ENCODE measurements at places on chromosomes 5 and 9.
A peak's percentile ranks its signal among the peaks of the same experiment; 100 is the strongest.

DNA sequence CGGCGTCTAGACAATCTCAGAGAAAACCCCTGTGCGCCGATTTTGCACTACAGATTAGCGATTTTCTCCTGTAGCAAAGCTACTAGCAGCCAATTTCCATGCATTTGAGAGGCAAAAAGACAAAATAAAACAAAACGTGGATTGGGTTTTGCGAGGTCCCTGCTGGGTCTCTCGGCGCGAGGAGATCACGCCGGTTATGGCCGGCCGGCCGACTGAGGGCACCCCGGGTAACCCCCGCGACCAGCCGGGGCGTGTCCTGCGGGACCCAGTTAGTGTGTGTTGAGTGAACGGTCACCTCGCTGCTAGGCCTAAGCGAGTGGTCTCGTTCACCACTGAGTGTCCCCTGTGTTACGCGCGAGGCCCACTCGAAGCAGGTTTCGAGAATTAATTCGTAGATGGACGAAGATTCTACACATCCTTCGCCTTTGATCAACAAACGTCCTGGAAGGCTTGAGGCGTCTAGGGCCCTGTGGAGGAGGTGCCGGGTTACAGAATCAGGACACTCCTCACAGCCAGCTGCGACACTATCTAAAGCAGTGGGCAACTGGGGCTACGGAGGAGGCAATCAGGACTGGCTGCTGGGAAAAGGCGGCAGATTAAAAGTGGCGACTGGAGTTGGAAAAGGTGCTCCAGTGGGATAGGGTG lies 764 bp upstream of the VDAC1 start:
- DNase-seq, result peak; percentile 7

DNA sequence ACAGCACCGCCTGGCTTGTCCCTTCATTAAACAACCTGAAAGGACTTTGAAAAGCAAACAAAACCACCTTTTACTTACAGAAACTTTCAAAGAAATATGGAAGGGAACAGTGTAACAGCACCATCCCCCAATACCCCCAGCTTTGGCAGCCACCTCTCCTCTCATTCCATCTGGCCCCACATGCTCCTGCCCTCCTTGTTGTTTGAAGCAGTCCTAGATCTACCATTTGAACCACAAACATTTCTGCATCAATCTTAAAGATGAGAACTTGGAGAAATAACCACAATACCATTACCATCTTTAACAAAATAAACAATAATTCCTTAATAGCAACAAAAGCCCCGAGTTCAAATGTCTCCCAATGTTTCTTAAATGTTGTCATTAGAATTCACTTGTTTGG lies 17.8 kb upstream of the COL15A1 start:
- no peak for DNase-seq

DNA sequence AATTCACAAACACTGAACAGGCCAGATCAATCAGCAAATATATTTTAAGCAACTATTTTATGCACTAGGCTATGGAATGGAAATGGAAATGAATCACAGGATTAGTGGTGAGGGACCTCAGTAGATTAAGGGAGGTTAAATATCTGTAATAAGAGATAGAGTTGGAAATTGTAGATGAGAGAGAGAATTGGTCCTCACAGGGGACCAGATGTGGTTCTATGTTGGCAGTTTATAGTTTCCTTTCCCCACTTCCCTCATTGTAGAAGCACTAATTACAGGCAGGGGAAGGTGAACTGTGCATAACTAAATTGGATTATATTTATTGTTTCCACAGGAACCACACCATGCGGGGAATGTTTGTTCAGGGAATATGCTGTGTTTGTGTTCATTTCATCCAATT lies 496.2 kb downstream of the ARHGEF28 start:
- no peak for DNase-seq

DNA sequence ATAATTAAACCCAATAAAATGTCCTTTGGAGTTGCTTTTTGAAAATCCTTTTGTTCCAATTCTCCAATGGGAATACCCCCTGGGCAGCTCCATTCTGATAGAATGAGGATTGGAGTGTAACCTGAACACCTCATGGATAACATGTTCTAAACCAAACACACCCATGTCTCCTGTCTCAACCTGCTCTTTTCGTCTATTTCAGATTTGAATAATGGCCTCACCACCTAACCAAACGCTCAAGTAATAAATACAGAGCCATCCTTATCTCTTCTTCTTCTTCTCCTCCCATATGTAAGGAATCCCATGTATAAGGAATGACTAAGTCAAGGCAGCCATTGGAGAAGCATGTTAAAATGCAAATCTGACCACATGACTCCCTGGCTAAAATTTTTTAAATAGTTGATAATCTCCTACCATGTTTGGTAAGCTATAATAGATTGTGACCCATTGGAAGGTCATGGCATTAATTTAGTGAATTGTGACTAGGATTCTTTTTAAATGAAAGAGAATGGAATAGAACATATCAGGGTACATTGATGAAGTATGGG lies 26.0 kb downstream of the ELL2 start:
- no peak for DNase-seq

DNA sequence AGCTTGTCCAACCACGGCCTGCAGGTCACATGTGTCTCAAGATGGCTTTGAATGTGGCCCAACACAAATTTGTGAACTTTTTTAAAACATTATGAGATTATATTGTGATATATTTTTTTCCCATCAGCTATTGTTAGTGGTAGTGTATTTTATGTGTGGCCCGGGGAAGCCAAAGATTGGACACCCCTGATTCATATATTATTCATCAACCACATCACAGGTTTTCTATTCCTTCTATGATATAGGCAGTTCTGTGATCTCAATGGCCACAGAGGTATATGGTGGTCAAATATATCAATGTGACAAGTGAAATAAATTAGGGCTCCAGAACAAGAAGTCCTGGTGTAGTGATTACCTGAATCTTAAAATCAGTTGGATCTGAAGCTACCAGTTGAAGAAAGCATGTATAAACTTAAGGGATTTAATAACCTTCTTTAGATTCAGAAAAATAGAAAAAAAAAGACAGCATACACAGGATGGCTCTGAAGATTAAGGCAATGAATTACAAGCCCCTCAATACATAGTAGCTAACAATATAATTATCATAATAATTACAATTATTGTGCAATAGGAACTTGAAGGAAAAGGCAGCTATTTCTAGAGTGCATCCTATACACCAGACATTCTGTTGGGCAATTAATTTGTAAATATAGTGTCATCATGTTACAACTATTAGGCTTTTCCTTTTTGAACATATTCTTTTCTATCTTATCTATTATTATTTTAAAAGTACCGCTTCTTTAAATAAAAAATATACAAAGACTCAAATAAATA lies 530.4 kb upstream of the PTPRD start:
- DNase-seq, result no peak

GRCh38 chr5:180815293-180815917 lies 12.8 kb upstream of the MGAT1 start:
- no peak for DNase-seq

- no peak for DNase-seq
These were observed 88.5 kb downstream of the SNX24 start for GRCh38 chr5:122933956-122934355.

DNA sequence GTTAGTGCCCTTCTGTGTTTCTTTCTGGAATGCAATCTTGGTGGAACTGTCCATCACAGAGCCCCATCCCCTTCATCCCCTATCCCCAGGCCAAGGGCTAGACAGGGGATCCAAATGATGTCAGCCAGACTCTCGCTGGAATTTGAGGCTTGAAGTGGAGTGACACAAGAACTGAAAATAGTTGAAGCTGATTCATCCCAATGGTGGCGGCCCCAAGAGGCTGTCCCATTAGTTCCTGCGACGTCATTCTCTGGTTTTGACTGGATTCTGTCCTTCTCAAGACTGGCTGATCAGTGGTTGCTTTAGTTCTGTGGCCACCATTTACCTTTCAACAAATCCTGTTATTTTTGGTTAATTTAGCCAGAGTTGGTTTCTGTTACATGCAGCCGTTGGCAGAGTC lies 59.9 kb downstream of the SUB1 start:
- no peak for DNase-seq

DNA sequence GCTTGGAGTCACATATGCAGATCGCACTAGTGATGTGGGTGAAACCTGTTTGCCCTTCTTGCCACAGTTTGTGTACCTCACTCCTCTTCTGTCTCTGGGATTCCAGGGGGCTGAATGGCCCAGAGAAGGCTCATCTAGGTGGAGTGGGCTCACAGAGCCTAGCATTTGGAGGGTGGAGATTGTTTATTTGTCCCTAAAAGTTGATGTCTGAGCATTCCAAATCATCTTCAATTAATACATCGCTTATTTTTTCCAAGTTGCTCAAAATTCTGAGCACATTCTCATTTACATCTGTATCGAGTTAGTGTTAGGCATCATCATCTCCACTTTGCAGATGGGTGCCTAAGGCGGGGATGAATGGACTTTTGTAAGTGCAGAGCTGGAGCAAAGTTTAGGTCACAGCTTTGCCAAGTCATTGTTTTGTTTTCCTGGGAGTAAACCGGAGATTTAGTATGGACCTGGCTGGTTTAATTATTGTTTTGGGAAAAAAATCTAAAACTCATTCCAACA lies 2.0 kb downstream of the ABL1 start:
- DNase-seq, result no peak

- DNase-seq, result no peak
These were observed 524 bp downstream of the CCNB1 start for GRCh38 chr5:69167493-69167855.

DNA sequence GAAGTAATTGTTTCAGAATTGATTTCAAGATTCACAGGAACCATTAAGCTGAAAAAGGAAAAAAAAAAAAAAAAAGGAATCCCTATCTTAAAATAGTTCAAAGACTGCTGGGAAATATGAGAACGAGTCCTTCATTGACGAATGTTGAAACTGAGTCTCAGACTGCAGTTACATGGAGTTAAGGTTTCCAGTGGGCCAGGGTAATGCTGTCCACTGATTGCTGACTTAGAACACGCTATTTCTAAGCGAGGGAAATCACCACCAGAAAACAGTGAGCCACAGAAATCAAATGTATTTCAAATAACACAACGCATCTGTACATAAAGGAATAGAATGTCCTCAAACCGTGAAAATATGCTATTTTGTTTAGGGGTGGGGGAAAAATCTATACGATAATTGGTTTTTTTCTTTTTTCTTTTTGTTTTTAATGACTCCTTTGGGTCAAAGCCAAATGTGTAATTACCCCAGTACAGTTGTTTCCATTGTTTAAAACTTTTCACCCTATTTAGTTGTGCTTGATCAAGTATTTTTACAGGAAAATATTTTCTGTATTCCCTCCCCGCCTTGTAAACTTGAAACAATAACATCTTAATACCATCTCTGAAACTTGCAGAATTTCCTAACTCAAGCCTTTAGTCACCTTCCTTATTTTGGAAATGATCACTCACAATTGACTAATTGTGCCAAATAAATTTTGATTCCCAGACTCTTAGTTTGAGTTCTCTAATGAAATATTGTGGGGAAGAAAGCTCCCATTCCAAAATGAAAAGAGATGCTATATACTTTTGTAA lies 208.3 kb downstream of the MCTP1 start:
- DNase-seq, result no peak

DNA sequence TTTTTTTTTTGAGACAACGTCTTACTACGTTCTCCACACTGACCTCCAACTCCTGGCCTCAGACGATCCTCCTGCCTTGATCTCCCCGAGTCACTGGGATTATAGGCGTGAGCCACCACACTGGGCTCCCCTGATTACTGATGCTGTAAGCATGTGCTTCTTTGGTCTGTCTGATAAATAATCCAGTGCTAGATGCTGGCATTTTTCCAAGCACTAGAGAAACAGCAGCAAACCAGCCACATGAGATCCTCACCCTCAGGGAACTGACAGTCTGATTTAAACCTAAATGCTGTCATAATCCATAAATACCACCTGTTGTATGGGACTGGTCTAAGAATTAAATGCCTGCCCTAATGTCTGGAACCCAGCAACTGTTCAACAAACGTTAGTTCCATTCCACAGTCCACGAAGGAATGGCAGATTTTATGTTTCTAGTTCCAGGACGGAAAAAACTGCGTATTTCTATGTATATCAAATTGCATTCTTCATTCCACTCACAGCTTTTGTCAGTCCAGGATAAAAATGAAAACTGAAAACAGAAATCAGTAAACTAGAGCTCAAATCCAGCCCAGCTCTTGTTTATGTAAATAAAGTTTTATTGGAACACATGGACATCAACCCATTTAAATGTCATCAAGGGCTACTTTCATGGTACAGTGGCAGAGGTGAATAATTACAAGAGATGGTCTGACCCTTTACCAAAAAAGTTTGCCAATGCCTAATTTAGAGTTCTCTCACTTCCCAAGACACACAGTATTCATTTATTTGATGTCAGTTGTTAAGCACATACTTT lies 20.1 kb downstream of the SLC35D2 start:
- DNase-seq, result no peak

GRCh38 chr5:111507276-111507675 lies 5.1 kb downstream of the STARD4 start:
- no peak for DNase-seq

DNA sequence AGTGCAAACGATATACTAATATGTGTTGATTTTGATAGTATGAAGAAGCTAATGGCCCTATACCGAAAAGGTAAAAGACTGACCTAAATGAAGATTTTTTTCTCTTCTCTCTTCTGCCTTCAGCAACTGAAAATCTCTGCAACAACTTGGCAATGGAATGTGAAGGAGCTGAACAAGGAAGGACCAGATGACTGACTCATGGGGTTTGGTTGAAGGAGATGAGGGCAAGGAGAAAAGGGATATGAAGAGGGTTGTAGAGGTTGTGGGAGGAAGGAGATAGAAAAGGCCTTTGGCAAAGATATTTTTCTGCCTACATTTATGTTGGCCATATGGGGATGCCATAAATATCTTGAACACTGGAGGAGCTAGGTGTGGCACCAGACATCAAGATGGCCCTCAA lies 129.7 kb upstream of the CHD1 start:
- no peak for DNase-seq

- no peak for DNase-seq
These were observed 44.0 kb upstream of the AKNA start for GRCh38 chr9:114431770-114432169.

DNA sequence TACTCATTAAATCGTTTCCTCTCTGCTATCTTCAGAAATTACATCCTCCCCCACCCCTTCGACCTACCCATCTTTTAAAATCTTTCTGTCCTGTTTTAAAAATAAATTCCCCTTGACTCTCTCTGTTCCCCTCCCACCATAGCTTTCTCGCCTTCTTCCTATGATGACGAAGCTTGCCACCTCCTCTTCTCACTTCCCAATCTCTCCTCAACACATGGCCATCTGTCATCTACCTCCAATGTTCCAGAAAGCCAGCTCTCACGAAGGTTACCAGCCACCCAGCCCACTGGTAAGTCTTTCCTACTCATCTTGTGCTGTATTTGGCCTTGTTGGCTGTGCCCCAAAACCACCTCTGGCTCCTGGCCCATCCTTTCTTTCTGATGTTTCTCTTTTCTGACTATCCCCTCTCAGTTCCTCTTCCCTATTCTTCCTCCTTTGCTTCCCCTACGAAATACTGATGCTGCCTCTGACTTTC lies 346.3 kb downstream of the ENC1 start:
- DNase-seq, result no peak

DNA sequence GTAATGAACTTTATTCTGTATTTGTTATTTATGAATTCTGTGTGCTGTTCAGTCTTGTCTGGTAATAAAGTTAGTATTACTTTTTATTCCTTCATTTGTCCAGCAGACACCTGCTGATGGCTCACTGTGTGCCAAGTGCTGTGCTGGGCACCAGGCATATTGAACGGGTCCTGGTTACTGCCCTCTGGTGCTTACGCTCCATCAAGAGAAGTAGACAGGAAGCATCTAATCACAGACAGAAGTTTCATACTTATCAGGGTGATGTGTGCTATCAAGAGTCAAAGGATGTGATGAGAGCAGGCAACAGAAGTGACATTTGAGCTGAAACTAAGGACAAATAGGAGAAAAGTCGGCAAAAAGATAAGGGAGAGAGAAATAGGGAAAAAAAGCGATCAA lies 153.1 kb downstream of the FGF1 start:
- DNase-seq, result no peak
